Urinary bladder (tissue), 4 donors: ENCODE measurements at places on chromosomes 16 and 17. TPM values are rescaled to one million over a fixed set of nuclear protein-coding genes. Genes with fewer than 3 reads are reported as not detected.

DNA sequence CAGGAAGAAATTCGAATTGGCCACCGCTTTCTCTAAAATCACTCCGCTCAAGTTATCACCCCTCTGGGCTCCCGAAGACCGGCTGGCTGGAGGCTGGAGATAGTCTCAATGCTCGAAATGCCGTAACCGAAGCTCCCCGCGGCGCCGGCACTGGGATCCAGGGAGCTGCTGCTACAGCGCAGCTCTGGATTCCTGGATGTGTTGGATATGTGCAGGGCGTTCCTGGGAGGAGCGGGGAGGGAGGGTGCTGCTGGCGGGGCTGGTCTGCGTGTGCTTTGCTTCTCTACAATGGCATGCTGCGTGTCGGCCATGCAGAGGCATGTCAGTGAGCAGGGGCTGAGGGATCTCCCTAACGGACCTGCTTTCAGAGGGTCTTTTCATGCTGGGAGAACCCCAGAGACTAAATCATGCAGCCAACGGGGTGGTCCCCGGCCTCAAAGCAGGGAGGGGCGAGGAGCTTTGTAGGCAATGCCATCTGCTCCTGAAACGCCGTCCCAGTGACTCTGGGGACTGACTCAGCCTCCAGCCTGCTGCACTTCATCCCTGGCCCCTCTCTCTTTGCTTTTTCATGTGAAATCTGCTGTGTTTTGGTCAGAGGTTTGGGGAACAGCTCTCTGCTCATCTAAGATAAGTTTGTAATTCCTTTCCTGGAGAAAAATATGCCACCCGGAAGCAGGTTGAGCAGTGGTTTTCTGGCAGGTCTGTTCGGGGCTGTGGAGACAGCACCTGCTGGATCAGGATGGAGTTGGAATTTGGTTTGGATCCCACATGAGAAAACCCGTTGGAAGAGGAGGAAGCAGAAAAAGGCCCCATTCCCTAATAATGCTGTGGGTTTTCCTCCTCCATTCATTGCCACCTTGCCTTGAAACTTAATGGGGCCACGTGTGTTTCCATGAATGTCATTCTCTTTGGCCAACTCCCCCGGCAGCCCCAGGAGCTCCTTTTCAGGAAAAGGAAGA, 311.4 kb downstream of the SEC14L1 start:
- no peak for DNase-seq

Gene SDR42E1
- 5.3 TPM for total RNA-seq

GRCh38 chr17:34436607-34437006, 73.6 kb upstream of the CCL1 start:
- DNase-seq = no peak

Gene PRR11
- total RNA-seq = 7.9 TPM

- no peak for DNase-seq
Measured at GRCh38 chr16:79098907-79099306, 501.6 kb downstream of the MAF start.

Gene CHD9
- total RNA-seq = 221 TPM
